Amygdala (tissue), 56 donors: ENCODE measurements at places on chromosomes 11 and 22.

GRCh38 chr11:134764966-134765365, 352.9 kb upstream of the B3GAT1 start:
- no peak for DNase-seq

DNA sequence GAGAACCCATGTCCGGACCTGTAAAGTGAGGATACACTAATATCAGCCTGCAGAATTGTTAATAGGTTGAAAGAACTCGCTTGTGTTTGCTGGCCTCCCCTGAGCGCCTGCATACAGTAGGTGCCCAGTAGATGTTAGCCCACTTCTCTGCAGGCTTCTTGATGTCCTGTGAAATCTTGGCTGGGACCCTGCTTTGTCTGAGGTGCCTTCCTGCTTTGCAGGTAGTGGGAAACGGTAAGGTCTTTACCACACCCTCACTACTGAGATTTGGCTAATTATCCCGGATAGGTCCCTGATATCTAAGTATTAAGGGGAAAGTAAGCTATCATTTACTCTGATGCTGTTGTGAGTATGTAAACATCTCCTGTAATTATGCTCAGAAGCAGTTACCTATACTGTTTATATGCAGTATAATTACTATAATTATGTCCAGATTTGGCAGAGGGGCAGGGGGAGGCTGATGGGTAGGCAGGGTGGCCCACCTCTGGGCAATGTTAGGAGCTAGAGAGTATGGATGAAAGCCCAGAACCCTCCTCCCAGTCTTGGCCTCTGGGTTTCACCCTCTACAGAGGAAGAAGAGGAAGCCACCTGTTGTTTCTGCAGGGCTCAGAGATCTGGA, 1.2 kb upstream of the ARRB1 start:
- DNase-seq = no peak

- no peak for DNase-seq
Measured at GRCh38 chr11:44559207-44559939, 6.1 kb upstream of the CD82 start.

DNA sequence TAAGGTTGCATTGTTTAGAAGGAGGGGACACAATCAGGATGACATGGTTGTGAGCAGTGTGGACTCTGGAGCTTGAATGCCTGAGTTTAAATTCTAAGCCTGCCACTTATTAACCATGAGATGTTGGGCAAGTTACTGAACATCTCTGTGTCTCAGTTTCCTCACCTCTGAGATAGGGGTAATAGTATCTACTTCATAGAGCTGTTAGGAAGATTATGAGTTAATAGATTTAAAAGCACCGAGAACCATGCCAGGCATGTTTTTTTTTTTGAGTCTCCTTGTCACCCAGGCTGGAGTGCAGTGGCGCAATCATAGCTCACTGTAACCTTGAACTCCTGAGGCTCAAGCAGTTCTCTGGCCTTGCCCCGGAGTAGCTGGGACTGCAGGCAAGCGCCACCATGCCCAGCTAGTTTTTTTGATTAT, 33.3 kb downstream of the ST14 start:
- DNase-seq = no peak

DNA sequence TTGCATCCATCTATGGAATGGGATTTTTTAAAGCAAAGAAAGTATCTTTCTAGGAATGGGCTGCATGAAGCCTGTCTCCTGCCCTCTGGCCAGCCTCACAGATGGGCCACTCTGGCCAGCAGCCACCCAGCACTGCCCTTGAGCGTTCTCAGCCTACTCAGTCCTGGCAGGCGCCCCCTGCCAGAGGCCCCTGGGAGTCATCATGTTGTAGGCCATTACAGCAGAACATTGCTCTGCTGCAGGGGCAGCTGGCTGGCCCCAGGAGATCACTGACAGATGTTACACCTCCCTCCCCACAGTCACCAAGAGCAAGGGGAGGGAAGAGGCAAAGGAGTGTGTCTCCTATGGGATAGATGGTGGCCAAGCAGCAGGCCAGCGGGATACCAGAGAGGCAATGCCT, 363.7 kb downstream of the NXPE2 start:
- no peak for DNase-seq

DNA sequence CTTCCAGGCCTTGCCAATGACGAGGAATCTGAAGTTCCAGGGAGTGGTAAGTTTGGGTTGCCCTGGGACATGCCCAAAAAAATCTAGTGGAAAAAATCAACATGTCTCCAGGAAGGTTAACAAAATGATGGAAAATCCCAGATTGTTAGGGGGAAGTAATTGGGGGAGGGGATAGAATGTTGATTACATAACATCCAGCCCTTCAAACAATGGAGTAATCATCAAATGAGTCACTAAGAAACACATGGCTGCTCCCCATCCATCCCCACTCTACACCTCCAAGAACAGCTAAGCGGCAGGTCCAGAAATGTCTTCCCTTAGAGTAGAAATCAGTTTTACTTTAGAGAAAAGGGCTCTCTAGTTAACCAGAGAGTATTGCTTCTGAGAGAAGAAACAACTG, 94.9 kb downstream of the ETS1 start:
- no peak for DNase-seq

GRCh38 chr11:75450236-75450635, 17.2 kb upstream of the KLHL35 start:
- no peak for DNase-seq
